ENCODE measurements at places on chromosomes 1 and 21.

- DNase-seq = no peak
Observed at GRCh38 chr1:3032371-3033039, 11.2 kb downstream of the ACTRT2 start.

GRCh38 chr1:39590546-39590945 is 14.0 kb upstream of the PABPC4 start:
- peak; percentile 35 for DNase-seq

DNA sequence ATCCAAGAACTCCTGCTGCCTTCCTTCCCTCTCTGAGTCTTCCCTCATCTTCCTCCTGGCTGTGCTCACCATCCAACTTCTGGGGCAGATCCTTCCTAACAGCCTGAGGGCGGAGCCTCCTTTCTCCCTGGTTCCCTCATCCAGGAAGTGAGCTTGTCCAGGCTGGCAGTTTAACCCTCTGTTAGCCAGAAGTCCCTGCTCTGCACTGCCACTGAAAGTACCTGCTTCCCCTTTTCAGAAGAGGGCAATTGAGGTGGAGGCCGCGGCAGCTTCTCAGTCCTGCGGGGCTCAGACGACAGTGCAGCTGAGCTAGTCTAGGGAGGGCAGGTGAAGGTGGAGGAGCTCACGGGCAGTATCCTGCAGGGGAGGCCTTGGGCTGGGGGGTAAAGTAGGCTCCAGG is 149.1 kb downstream of the FCRL5 start:
- DNase-seq = peak; percentile 92

DNA sequence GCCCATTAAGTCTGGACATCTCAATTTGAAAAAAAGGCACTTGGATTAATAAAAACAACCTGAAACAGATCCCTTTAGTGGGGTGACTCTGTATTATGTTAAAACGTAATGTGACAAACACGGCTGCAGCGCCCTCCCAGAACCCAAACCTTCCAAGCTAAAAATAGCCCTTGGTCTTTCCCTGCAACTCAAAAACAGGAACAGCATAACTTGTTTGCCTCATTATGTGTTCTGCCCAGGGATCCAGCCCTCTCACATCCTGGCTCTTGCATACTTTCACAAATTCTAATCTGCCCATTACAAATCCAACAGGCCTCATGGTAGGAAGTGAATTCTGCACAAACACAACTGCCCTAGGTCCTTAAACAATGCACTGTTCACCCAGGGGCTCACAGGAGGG is 94.7 kb upstream of the GADD45A start:
- peak; percentile 30 for DNase-seq

- no peak for DNase-seq
Observed at GRCh38 chr1:237316352-237316751, 274.4 kb downstream of the RYR2 start.

All from ELF-1 (cell line).